ENCODE measurements at places on chromosomes 4 and X. TPM values are rescaled to one million over a fixed set of nuclear protein-coding genes. Genes with fewer than 3 reads are reported as not detected.

SYN1 gene
- 0.24 TPM for total RNA-seq

CCNA2 gene
- total RNA-seq, result 46.7 TPM

OFD1 gene
- total RNA-seq, result 14.4 TPM

NR3C2 gene
- 0.02 TPM for total RNA-seq

RFC1 gene
- 22.3 TPM for total RNA-seq

SMIM10 gene
- total RNA-seq, result not detected

DUSP9 gene
- total RNA-seq, result 1.0 TPM

SPANXD gene
- not detected for total RNA-seq

TLR2 gene
- total RNA-seq, result 0.85 TPM

CXCL8 gene
- 6.5 TPM for total RNA-seq

NDNF gene
- not detected for total RNA-seq

MAGEA4 gene
- not detected for total RNA-seq

PPP1R2C gene
- not detected for total RNA-seq
